ENCODE measurements at places on chromosomes 6 and 20.
A peak's percentile ranks its signal among the peaks of the same experiment; 100 is the strongest.

- no peak for DNase-seq
These were observed 163.7 kb downstream of the RALGAPA2 start for GRCh38 chr20:20548527-20549266.

DNA sequence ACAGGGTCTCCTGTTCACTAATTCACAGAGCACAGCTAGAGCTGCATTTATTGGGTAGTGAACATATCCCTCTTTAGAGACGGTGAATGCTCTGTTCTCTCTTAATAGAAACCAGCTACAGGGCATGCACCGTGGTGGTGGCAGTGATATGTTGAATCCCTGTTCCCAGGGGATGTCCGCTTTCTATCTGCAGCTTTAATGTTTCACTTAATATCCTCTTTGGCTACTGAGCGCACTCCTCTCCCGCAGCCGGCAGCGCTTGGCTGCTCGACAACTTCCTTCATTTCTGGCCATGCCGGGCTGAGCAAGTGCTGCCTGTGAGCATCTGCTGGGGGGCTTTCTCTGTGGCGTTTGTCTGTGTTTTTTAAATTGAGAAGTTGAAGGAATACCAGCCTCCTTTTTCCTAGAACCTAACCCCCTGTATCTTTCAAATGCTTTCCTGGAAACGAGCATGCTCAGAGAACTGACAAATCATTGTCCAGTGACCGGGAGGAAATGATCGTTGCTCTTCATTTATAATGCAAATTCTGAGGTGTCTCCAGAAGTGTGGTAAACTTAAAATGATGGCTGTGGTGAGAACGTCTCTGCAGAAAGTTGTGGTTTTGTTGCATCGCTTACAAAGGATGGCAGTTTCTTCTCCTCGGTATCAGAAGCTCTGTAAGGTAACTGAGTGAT is 297.9 kb downstream of the UTRN start:
- peak; percentile 89 for DNase-seq

DNA sequence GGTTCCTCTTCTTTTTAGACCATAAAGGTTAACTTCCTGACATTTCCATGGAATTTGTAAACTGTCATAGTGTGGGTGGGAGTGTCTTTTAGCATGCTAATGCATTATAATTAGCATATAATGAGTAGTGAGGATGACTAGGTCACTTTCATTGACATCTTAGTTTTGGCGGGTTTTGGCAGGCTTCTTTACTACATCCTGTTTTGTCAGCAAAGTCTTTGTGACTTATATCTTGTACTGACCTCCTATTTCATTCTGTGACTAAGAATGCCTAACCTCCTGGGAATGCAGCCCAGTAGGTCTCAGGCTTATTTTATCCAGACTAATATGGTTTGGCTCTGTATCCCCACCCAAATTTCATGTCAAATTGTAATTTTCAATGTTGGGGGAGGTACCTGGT is 149.6 kb upstream of the SYNCRIP start:
- no peak for DNase-seq

GRCh38 chr6:100506651-100507050 is 41.9 kb upstream of the SIM1 start:
- DNase-seq: no peak

DNA sequence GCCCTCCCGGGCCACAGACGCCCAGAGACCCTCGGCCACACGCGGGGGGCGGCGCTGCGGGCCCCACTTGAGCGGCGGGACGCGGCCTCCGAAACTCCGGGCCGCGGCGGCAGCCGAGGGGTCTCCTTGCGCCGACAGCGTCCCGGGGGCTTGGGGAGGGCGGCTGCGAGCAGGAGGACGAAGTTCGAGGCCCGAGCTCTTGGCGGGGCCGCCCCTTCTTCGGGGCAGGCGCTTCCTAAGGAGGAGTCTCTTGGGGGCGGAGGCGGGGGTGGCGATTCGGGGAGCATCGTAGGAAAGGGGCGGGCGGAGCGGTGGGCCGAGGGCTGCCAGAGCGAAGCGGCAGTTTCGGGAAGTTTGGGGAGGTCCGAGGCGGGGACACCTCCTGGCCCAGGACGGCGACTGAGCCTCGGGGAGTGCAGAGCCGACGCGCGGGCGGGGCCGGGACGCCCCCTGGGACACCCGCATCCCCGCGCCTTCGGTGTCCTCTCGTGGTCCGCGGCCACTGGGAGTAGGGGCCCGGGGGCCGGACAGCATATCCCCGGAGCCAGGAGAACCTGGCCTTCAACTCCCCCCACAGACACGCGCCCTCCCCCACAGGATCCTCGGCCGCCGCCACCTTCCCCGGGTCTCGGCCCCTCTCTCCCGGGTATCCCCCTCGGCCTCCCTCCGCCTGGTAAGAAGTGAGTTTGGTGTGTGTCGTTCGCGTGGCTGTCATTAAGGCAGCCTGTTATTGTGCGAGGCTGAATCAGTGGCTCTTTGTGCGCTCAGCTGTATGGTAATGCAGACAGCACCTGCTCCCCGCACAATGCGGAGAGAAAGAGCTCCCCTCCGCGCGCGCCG is 613 bp upstream of the DLL1 start:
- peak; percentile 89 for DNase-seq

- DNase-seq: no peak
These were observed 63.7 kb downstream of the GPX5 start for GRCh38 chr6:28589234-28589956.

- DNase-seq: no peak
These were observed 6.7 kb downstream of the GNMT start for GRCh38 chr6:42967228-42967627.

DNA sequence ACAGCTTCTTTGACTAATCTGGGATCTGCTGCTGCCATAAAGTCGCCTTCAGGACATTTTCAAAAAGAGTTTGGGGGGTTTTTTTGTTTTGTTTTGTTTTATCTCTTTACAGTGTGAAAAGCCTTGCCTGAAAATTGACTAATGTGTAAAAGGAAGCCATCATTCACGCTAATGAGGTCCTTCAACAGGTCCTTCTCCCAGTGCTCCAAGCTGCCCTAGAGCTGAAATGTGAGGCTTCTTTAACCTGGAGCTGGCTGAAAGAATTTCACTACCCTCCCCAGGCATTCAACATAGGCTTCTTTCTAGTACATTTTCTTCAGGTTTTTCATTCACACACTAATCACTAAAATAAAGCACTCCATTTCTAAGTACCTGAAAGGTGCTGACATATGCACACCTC is 145.1 kb upstream of the PRDM1 start:
- DNase-seq: no peak

Data from spleen (tissue), 13 donors.